ENCODE measurements at places on chromosomes 1 and 21.

DNA sequence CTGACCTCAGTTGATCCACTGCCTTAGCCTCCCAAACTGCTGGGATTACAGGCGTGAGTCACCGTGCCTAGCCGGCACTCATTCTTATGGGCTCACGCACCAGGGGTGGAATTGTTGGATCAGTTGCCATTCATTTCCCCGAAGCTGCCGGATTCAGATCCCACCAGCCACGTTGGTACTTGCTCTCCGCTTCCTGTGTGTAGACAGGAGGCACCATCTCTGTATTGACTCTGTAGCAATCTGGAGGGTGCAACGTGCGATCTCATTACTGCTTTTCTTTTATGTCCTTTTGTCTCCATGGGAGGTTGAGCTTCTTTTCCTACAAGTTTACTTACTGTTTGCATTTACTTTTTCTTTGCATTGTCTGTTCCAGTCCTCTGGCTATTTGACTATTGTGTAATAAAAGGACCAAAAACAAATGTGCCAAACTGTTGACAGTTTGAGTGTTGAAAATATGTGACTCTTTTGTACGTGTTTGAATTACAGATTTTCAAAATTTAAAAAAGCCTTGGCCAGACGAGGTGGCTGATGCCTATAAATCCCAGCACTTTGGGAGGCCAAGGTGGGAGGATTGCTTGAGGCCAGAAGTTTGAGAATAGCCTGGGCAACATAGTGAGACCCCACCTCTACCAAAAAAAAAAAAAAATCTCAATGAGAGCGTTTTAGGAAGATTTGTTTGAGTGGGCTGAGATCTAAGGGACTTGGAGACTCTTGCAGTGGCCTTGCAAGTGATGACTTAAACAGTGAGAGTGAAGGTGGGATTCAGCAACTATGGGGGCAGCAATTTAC is 39.1 kb downstream of the SPSB1 start:
- no peak for DNase-seq

DNA sequence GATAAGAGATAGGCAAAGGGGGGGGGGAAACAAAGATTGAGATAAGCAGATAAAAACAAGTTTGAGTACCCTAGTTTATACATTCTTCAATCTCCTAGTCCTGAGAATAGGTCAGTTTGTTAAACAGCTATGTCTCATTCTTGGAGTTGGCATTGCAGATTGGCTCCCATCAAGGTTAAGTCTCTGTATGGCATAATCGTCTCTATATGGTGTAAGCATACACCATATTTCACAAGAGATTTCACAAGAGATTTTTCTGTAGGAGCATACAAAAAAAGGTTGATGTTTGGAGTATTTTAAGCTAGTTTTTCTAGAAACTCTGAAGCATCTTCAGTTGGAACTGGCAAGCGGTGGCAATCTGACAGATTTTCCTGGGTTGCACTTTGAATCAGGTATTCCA is 35.8 kb downstream of the NCAM2 start:
- no peak for DNase-seq

- no peak for DNase-seq
These were observed 39.1 kb upstream of the FOXO6 start for GRCh38 chr1:41322101-41322661.

DNA sequence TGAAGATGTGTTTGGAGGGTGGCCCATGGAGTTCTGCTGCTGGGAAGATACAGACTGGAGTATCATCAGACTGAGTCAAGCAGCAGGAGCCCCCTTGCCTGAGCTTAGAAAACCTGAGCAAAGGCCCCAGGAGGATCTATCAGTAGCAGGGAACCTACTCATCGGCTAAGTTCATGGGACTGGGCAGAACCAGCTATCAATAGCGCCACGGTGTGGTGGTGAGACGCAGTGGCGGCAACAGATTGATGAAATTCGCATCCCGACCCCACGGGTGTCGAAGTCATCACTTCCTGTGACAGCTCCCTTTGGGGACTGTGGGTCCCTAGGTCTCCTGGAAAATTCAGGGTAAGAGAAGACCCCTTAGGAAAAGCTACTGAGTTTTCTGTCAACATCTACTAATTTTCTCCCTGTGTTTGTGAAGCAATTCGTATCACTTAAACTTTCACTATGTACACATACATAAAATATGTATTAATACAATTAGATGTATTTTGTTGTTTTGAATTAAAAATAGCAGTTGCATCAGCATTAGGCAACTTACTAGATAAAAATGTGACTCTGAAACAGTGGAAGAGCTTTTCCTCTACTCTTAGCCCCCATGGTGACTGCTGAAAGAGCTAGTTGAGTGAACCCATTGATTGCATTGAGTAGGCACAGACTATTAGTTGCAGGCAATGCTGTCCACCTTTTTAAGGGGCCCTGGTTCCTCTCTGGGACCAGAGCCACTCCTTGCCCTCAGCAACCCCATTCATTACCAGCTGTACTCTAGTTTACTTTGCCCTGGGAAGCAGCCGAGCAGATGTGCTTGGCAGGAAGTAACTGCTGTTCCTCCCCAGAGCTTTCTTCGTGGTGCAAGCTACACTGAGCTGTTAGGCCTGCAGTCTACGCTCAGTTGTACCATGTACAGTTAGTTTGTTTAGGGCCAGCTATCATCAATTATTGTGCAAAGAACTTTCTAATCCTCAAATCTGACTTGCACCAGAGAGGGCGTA is 7.3 kb upstream of the CACNA1S start:
- peak; percentile 80 for DNase-seq

GRCh38 chr1:30762152-30762929 is 4.8 kb upstream of the LAPTM5 start:
- DNase-seq = no peak

- DNase-seq = no peak
These were observed 23.4 kb upstream of the PODN start for GRCh38 chr1:53038566-53038965.

DNA sequence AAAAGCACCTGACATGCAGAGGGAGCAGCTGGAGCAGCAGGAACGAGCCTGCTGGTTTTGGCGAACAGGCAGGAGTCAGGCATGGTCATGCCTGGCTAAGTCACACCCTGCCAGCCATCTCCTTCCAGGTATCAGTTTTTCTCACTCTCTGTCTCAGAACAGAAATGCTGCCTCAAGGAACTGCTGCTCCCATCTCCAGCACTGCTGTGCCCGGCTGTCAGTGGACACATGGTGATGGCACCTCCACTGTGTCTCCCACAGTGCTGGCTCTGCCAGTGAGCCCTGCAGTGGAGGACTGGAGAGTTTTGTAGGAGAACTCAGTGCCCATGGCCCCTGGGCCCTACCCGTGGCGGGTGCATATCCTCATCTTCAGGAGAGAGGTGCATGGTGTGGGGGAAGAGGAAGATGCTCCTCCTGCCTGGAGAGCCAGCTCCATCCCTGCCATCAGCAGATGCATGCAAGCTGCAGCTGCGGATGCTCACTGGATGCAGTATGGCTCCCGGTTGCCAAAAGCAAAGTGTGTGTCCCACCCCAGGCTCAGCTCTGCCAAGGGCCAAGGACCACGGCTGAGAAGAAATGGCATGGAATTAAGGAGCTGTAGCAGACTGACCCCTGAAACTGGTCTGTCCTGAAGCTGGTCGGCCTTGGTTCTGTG is 114.7 kb downstream of the GRIK3 start:
- no peak for DNase-seq

- DNase-seq = peak; percentile 26
These were observed 25.2 kb downstream of the ILDR2 start for GRCh38 chr1:166950156-166950555.

GRCh38 chr1:204544321-204544720 is 28.1 kb downstream of the MDM4 start:
- no peak for DNase-seq

DNA sequence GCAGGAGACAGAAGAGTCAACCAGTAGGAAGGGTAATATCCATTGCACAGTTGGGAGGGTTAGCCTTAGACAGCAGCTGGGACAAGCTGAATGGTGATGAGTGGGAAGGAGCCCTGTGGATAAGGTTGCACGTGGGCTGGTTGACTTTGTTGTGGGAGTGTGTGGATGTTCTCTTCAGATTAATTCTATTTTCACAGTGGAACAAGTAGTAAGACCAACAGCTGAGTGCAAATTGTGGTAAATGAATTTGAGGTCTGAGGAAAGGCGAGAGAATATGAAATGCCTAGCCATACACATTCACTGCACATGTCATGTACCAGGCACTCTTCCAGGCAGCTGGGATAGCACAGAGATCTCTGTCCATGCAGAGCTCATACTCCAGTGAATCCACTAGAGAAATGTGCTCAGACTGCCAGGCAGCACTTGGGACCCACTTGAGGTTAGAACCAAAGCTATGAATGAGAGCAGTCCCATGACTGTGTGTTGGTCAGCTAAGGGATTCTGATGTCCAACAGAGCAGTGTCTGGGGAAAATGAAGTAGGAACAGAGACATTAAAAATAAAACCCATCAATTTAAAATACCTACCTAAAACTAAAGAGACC is 25.2 kb upstream of the VTCN1 start:
- no peak for DNase-seq

- no peak for DNase-seq
These were observed 212.1 kb upstream of the FMN2 start for GRCh38 chr1:239879321-239880170.

DNA sequence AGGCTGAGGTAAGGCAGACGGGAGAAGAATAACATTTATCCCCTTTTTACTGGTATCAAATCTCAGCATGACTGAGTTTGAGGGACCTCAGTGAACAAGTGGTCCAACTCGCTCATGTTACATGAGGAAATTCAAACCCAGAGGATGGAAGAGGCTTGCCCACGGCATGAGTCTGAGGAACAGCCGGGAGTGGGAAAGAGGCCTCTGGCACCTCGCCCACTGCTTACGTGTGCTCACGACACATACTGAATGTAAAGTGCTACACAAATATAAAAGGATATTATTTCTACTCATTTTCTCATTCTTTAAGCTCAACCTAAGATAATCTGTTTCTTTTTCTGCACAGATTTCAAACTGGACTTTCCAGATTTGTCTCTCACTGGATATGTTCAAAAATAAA is 14.7 kb downstream of the BEND5 start:
- no peak for DNase-seq

- no peak for DNase-seq
These were observed 31.0 kb upstream of the IL19 start for GRCh38 chr1:206739411-206740076.

GRCh38 chr1:181452746-181453145 is 30.6 kb upstream of the CACNA1E start:
- no peak for DNase-seq

GRCh38 chr1:196651637-196652215 is at the start of gene CFH:
Gene CFH (plus strand): TSS chr1:196652043. CDS start chr1:196652118, 75 bp downstream.
- DNase-seq = no peak

- DNase-seq = no peak
These were observed 67.2 kb downstream of the NAV1 start for GRCh38 chr1:201606096-201606495.

GRCh38 chr1:184158896-184159681 is 107.6 kb downstream of the TSEN15 start:
- DNase-seq = no peak

DNA sequence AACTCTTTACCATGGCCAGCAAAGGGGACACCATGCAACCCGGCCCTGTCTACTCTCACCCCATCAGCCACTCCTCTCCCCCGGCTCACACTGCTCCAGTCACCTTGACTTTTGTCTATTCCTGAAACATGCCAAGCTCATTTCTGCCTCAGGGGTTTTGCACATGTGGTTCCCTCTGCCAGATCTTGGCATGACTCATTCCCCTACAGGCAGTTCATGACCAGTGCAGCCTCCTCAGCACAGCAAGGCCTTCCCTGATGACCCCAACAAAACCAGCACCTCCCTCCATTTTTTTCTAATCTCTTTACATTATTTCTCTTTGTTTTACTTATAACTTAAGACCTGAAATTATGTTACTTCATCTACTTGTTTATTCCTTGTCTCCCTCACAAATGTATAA is 58.6 kb upstream of the GJB5 start:
- DNase-seq = peak; percentile 22

DNA sequence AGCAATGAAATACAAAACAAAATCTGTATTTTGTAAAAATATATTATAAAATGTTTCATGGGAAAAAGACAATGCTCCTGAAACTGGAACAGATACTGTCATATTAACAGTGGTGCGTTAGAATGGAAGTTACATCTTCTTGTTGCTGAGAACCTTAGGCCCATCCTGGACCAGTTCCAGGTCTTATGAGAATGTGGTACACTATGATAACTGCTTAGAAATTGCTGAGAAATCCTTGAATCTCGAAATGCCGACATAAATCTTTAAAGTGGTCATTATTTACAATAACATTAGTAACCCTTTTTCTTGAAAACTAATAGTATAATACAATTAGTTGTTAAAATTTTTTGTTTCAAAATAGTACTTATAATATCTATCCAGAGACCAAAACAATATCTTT is 747.9 kb upstream of the NCAM2 start:
- DNase-seq = no peak

GRCh38 chr1:112698366-112699310 is 8.3 kb downstream of the RHOC start:
- DNase-seq = peak; percentile 46
